ENCODE measurements at places on chromosomes 16 and 17.

GRCh38 chr16:50573279-50573678 is 25.1 kb downstream of the NKD1 start:
- DNase-seq, result no peak

DNA sequence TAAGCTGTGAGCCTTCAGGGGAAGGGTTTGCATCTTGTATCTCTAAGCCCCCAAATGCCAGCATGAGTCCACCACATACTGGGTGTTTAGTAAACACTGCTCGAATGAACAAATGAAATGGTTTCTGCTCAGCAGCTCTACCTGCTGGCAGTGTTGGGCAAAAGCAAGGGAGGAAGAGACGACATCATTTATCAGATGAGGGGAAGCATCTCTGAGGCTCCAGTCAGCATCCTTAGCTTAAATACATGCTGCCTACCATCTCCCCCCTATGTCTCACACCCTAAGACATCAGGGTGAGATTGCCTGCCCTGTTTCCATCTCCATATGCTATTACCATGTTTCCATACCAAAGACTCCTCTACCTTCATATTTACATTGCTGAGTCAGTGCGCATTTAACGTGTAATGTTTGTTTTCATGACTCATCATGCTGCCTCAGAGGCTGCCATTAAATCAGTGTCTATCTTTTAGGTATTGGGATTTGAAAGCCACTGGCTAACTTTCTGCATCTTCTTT is 379.8 kb downstream of the UTP18 start:
- no peak for DNase-seq

DNA sequence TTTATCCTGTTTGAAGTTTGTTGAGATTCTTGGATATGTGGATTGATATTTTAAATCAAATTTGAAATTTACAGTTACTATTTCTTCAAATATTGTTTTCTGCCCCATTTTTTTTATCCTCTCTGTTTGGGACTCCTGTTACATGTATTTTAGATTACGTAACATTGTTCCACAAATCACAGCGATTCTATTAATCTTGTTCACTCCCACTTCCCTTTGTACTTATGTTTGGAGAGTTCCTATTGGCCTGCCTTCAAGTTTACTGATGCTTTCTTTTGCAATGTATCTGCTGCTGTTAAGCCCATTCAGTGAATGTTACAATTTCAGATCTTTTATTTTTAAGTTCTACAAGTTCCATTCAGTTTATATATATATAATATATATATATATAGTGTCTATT is 288.3 kb upstream of the TNRC6C start:
- no peak for DNase-seq

GRCh38 chr16:81216706-81217105 is 21.8 kb upstream of the BCO1 start:
- DNase-seq, result no peak

DNA sequence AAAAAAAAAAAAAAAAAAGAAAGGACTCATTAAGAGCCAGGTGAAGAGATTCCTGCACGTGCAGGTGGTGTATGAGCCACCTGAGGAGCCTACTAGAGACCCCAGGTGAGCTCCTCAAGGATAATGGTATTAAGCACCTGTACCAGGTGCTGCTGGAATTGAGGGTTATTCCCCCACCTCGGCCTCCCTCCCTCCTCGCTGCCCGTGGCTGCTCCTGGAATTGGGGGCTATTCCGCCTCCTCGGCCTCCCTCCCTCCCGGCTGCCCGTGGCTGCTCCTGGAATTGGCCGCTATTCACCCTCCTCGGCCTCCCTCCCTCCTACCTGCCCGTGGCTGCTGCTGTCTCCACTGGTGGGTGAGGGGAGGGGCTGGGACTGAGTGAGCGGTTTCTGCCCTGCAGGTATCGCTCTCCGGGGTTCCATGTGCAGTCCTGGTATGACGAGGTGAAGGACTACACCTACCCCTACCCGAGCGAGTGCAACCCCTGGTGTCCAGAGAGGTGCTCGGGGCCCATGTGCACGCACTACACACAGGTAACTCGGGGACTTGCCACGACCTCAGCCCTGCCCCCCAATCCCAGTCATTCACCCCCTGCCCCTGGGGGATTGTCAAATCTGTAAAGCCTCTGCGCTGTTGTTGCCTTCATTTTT is 29.3 kb downstream of the CRISPLD2 start:
- DNase-seq, result no peak

- no peak for DNase-seq
Observed at GRCh38 chr16:72985148-72985941, 62.6 kb downstream of the ZFHX3 start.

DNA sequence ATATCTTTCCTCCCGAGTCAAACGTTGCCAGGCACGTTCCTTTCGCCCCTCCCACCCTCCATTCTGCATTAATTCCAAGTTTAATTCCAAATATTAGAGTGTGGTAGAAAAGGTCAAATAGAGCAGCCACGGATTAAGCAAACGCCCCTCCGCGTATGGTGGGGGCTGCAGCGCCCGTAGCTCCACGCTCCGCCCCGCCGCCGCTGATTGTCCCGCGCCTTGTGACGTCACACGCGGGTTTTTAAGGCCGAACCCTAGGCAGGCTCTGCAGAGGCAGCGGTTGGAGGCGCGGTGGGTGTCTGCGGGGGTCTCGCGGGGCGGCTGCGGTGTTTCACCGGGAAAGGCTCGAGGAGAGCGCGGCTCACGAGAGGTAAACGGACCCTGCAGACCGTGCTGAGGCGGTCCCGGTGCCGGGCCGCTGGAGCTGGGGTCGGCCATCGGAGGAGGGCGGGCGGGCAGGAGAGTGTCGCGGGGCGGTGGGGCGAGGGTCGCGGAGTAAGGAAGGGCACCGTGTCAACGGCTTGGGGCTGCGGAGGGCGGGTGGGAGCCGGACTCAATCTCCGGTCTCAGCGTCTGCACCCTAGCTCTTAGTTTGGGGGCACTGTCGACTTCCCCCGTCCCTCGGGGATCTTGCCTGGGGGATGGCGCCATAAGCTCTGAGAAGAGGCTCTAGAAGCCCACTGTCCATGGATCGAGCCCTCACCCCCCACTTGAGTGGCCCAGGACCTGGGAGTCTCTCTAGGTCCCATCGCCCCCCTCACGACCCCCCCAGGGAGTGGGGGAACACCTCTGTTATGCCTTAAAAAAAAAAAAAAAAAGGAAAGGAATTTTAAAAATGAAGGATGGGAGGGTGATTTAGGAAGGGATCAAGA is at the start of gene ARL4D:
Gene ARL4D, plus strand, starts transcription at position 270 of the 872 bp plus-strand sequence. CDS start 740 bp downstream, outside the sequence.
- peak; percentile 73 for DNase-seq

Measured in T-helper 22 cell (primary cell).